Activated CD4-positive, alpha-beta memory T cell treated with anti-CD3 and anti-CD28 coated beads, Interleukin-2, amount 10 ng/mL, durations not matched to agents 7 days and 5 days (primary cell): ENCODE measurements at places on chromosomes 4 and X.

DNA sequence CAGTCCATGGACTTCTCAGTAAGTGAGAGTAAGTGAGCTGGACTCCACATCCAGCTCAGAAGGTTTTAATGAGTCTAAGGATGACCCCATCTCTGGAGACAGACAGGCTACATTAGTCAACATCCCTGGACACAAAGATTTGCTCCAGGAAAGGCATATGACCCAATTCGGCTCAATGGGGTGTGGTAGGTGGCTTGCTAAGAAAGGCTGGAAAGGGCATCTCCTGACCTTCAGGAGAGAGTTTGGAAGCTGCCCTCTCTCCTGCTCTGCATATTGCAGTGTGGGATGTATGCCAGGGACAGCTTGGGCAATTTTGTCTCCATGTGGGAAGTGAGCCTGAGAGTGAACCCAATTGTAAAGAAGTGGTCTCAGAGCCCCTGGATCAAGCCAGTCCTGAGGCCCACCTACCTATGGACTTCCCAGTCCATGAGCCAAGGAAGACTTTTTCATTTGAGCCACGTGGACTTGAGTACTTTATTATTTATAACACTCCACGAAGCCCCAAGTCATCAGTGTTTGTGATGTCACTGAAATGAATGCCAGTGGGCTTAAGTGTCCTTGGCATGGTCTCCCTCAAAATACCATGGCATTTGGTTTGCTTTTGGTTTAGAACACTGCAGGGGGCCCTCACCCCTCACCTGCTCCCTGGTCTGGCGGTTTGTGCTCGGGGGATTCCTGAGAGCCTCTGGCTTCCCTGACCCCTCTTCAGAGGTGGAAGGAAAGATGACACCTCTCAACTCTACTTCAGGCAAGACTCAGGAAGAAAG lies 10.4 kb upstream of the ABLIM2 start:
- H3K4me1 ChIP-seq = peaks cover 2% of the 10 kb centered on the region
- no peak for DNase-seq
- H3K27me3 ChIP-seq = peaks cover 2% of the 10 kb centered on the region
- H3K36me3 ChIP-seq = peaks cover 2% of the 10 kb centered on the region
- no peak overlapping the region for H3K4me3 ChIP-seq

- no peak overlapping the region for H3K4me3 ChIP-seq
- peaks cover 4% of the 10 kb centered on the region for H3K27me3 ChIP-seq
- DNase-seq = no peak
- no peaks in the 10 kb centered on the region for H3K4me1 ChIP-seq
- no peak overlapping the region for H3K27ac ChIP-seq
Observed at GRCh38 chr4:185880571-185880970, 68.6 kb upstream of the SORBS2 start.

- H3K27me3 ChIP-seq = peaks cover 12% of the 10 kb centered on the region
- H3K27ac ChIP-seq = no peak overlapping the region
- H3K36me3 ChIP-seq = no peaks in the 10 kb centered on the region
- H3K4me1 ChIP-seq = no peaks in the 10 kb centered on the region
Observed at GRCh38 chr4:95091272-95091671, 333.5 kb downstream of the BMPR1B start.

DNA sequence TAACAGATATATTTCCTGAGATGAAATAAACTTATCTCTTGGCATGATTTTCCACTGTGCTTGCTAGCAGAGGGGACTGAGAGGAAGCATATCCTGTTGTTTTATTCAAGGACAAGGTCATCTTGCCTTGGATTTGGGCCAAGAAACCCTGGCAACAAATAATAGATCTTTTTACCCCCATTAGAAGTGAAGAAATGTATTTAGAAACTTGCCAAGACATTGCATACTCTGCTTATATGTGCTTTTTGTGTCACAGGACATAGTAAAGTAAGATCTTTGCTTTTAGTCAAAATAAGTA lies 170.2 kb downstream of the RAPGEF2 start:
- no peak overlapping the region for H3K27ac ChIP-seq
- no peak for DNase-seq
- no peaks in the 10 kb centered on the region for H3K27me3 ChIP-seq
- peaks cover 3% of the 10 kb centered on the region for H3K36me3 ChIP-seq
- no peaks in the 10 kb centered on the region for H3K4me1 ChIP-seq

- H3K36me3 ChIP-seq = no peaks in the 10 kb centered on the region
- H3K27ac ChIP-seq = no peak overlapping the region
- no peaks in the 10 kb centered on the region for H3K27me3 ChIP-seq
Observed at GRCh38 chr4:149409146-149409545, 406.5 kb downstream of the IQCM start.

DNA sequence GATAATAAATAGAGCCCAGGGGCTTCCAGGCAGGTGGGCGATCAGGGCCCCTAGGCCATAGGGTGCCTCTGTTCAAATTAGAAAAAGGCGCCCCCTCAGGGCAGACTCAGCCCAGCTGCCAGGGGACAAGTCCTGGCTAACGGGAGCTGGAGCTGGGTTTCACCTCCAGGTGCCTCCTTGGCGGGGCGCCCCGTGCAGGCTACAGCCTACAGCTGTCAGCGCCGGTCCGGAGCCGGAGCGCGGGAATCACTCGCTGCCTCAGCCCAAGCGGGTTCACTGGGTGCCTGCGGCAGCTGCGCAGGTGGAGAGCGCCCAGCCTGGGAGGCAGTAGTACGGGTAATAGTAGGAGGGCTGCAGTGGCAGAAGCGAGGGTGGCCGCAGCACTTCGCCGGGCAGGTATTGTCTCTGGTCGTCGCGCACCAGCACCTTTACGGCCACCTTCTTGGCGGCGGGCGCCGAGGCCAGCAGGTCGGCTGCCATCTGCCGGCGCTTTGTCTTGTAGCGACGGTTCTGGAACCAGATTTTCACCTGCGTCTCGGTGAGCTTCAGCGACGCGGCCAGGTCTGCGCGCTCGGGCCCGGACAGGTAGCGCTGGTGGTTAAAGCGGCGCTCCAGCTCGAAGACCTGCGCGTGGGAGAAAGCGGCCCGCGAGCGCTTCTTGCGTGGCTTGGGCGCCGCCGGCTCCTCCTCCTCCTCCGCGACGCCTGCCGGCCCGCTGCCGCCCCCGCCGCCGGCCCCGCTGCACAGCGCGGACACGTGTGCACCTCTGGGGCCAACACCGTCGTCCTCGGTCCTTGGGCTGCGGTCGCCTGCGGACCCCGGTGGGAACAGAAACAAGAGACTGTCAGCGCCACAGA lies 2.4 kb downstream of the NKX3-2 start:
- H3K27me3 ChIP-seq = peaks cover 82% of the 10 kb centered on the region
- H3K4me3 ChIP-seq = no peak overlapping the region
- peaks cover 44% of the 10 kb centered on the region for H3K4me1 ChIP-seq
- no peak for DNase-seq
- H3K27ac ChIP-seq = no peak overlapping the region

DNA sequence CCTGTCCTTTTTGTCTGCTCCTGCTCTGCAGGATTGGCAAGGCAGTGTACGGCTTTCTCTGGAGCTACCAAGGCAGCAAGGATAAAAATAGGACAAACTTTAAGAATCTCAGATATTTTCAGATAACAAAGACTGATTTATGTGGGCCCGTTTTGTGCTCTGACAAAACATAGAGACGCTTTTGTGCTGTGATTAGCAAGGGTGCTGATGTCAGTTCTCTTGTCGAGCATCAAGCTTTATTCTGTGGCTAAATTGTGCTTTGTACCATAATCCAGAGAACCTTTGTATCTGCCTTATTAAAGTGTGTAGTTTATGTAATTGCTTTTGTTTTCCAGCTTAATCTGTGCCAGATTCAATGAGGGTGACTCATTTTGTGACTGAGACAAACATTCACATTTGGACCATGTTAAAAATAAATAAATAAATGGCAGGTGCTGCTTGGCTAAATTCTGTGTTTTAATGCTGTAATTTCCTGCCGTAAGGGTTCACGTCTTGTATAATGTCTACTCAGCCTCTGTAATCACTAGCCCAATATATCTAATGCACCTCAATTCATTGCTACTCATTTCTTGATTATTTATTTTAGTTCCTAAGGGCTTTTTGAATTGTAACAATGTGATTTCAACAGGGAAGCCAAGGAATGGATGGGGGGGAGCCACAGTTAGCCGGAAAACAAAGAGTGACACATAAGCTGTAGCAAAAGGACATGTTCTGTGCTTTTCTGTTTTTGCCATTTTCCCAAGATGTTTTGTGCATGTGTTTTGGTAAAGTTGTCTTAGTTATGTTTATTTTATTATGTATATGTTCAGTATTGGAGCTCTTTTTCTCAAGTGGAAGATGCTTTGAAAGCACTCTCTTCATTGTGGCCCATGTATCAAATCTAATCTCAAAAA lies 75.1 kb downstream of the GAB1 start:
- DNase-seq = no peak
- H3K4me3 ChIP-seq = no peak overlapping the region
- peaks cover 8% of the 10 kb centered on the region for H3K27me3 ChIP-seq
- no peaks in the 10 kb centered on the region for H3K4me1 ChIP-seq
- no peak overlapping the region for H3K27ac ChIP-seq

DNA sequence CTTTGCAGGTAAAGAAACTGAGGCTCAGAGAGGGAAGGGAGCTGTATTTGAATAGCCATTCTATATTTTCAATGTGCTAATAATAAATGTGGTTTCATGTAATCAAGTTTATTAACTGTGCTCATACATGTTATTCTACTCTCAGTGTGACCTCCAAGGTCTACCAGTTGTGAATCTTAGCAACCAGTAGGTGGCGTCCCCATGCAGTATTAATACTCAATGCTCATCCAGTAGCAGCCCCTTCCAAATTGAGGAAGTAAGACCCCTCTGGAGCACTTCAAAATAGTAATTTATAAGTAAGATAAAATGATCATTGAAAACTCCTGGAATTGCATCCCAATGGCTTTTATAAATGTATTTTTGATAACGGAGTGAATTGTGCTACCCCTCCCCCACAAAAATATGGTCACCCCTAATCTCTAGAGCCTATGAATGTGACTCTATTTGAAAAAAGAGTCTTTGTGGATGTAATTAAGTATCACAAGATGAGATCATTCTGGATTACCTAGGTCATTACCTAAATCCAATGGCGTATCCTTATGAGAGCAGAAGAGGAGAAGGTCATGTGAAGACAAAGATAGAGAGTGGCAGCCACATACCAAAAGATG lies 20.4 kb upstream of the SEPSECS start:
- H3K4me1 ChIP-seq = peaks cover 15% of the 10 kb centered on the region

GRCh38 chrX:25206778-25207177 lies 191.0 kb upstream of the ARX start:
- H3K4me1 ChIP-seq = no peaks in the 10 kb centered on the region
- H3K36me3 ChIP-seq = no peaks in the 10 kb centered on the region
- H3K27ac ChIP-seq = no peak overlapping the region
- H3K4me3 ChIP-seq = no peak overlapping the region

DNA sequence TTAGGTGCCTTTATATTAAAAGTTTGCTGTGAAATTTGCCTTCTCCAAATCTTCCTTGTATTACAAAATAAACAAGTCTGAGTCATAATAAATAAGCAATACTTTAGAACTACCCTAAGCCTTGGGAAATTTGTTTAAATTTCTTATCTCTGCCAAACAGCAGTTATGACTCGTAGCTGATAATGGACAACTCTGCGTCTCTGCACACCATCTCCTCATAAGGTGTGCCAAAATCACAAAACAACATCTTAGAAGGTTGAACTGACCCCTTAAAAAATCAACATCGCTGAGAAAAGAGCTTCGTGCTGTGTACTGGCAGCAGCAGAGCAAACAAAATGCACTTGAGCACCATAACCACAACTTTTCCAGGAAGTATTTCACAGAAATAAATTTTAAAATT lies 22.0 kb downstream of the OR13H1 start:
- no peak for DNase-seq
- H3K36me3 ChIP-seq = no peaks in the 10 kb centered on the region
- H3K4me1 ChIP-seq = no peaks in the 10 kb centered on the region
- no peak overlapping the region for H3K4me3 ChIP-seq
- no peak overlapping the region for H3K27ac ChIP-seq
- no peaks in the 10 kb centered on the region for H3K27me3 ChIP-seq

- no peak overlapping the region for H3K4me3 ChIP-seq
- H3K36me3 ChIP-seq = no peaks in the 10 kb centered on the region
- DNase-seq = no peak
- H3K27ac ChIP-seq = no peak overlapping the region
Observed at GRCh38 chrX:105063743-105064142, 156.8 kb downstream of the TEX13A start.

GRCh38 chrX:39853417-39854030 lies 244.2 kb downstream of the BCOR start:
- peak overlapping the region; percentile 83 for H3K4me3 ChIP-seq
- H3K36me3 ChIP-seq = peaks cover 24% of the 10 kb centered on the region
- no peaks in the 10 kb centered on the region for H3K27me3 ChIP-seq
- H3K4me1 ChIP-seq = peaks cover 56% of the 10 kb centered on the region
- no peak for DNase-seq
- peak overlapping the region; percentile 96 for H3K27ac ChIP-seq

GRCh38 chr4:158268553-158268952 lies 58.3 kb downstream of the TMEM144 start:
- H3K36me3 ChIP-seq = no peaks in the 10 kb centered on the region
- no peak overlapping the region for H3K27ac ChIP-seq
- H3K4me1 ChIP-seq = no peaks in the 10 kb centered on the region
- H3K4me3 ChIP-seq = no peak overlapping the region
- no peak for DNase-seq
- H3K27me3 ChIP-seq = peaks cover 9% of the 10 kb centered on the region

DNA sequence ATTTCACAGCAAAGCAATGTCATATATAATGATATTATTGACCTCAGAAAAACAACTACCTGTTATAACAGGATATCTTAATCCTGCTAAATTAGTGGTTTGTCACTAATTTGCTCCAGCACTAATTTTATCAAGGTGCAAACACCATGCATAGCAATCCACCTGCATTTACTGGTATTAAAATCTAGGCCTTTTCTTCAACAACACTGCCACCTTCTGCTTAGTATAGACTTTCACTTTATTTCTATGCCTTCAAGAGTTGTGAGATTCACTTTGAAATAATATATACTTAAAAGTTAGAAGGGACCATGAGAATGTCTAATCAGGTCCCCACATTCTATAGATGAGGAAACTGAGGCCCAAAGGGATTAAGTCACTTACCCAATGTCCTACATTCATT lies 82.1 kb upstream of the IQCM start:
- DNase-seq = no peak
- H3K36me3 ChIP-seq = no peaks in the 10 kb centered on the region
- H3K27me3 ChIP-seq = peaks cover 3% of the 10 kb centered on the region
- no peaks in the 10 kb centered on the region for H3K4me1 ChIP-seq
- no peak overlapping the region for H3K4me3 ChIP-seq
- H3K27ac ChIP-seq = no peak overlapping the region

- H3K36me3 ChIP-seq = no peaks in the 10 kb centered on the region
- H3K27me3 ChIP-seq = no peaks in the 10 kb centered on the region
- no peak overlapping the region for H3K27ac ChIP-seq
Observed at GRCh38 chr4:177473991-177474390, 31.8 kb upstream of the AGA start.
